ENCODE measurements at places on chromosomes 11 and 22.

GRCh38 chr11:44167046-44167445 is 71.6 kb downstream of the EXT2 start:
- no peak for DNase-seq

DNA sequence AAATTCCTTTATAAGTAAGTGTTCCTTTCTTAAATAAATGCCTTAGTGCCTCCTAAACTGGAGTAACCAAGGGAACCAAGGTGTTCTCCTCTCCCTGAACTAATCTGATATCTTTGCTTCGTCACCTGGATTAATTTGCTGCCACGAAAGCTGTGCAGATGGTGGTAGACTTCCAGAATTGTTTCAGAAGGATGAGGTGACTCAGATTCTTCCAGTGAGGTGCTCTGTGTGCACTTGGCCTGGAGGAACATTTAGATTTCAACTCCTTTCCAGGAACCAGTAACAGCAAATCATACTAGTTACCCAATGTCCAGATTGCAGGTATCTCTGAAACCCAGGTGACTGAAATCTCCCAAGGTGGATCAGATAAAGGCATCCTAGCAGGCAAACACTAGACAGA is 181.9 kb downstream of the FAT3 start:
- no peak for DNase-seq

DNA sequence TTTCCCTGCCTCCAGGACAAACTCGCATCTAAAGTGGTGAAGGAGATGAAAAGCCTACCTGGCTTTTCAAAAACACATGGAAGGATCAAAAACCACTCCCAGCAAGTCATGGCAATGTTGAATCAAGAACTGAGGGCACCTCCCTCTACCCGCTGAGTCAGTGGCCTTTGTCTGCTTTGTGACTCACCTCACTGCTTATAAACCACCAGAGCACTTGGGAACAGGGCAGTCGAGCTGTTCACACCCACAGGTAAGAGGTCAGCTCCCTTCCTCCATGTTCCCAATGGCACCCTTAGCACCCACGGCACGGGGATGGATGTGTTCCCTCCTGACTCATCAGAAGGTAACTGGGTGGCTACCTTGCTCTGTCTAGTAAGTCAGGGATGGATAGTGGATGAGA is 21.7 kb downstream of the TENM4 start:
- no peak for DNase-seq

DNA sequence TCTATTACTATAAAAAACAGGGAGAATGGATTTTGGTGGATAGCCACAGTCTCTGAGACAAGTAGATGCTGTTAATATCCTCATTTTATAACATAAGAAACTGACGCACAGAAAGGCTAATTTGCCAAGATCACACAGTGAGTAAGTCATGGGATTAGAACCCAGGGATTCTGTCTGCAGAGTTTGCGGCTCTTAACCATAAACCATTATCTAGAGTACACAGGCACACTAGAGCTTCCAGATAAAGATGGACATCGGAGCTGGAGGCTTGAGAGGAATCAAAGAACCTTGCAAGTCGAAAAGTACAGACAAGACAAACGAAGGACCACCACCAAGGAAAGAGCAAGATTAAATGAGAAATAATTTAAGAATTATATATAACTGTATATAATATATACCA is 11.3 kb downstream of the LGALS12 start:
- DNase-seq: no peak

GRCh38 chr11:65102142-65103095 is 6.4 kb downstream of the VPS51 start:
- peak; percentile 84 for DNase-seq

DNA sequence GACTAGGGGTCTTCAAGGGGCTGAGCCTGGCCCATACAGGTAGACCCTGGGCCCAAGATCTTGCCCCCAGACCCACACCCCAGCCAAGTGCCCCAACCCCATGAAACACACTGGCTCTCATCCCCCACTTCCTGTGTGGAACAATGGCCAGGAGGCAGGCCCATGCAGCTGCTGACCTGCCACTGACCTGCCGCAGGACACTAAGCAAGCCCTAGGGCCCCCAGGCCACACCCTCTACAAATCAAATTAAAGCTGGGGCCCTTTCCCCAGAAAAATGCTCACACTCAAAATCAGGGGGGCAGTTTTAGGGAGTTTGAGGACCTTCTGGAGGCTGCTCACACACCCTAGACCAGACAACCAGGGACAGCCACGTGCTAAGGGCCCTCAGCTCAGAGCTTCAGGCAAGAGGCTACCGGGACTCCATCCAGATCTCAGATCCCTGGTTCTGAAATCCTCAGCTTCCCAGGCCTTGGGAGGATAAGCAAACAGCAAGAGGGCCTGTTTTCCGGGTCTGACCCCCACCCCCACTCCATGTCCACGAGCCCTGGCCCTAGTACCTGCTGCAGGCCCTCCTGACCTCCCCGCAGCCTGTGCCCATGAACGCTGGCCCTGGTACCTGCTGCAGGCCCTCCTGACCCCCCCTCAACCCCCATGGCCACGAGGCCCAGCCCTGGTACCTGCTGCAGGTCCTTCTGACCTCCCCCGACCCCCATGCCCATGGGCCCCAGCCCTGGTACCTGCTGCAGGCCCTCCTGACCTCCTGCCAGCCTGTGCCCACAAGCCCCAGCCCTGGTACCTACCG is 10.0 kb downstream of the CARD10 start:
- DNase-seq: no peak
